ENCODE measurements at places on chromosomes 12 and 14.

DNA sequence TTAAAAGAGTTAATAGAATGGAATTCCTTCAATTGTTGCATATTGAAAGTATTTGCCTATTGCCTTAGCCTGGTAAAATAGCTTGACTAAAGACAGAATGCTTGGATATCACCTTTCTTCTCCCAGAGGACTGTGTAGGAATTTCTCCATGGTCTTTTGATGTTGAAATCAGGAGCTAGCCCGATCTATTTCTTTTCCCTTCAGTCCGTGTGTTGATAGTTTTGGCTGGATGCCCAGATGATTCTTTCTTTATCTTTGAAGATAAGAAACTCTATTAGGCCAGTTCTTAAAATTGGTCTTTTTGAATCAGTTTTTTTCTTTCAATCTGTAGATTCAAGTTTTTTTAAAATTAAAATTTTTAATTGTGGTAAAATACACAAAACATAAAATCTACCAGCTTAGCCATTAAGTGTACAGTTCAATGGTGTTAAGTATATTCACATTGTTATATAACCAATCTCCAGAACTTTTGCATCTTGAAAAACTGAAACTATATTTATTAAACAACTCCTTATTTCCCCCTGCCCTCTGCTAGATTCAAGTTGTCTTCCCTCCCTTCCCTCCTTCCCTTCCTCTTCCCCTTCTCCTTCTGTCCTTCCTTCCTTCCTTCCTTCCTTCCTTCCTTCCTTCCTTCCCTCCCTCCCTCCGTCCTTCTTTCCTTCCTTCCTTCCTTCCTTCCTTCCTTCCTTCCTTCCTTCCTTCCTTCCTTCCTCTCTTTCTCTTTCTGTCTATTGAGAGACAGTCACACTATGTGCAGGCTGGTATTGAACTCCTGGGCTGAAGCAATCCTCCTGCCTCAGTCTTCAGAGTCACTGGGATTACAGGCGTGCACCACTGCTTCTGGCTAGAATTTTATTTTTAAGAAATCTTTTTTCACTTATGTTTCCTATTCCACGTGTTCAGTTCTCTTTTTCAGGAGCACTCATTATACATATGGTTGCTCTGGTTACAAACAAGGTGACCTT lies 10.1 kb downstream of the LACRT start:
- DNase-seq, result no peak

GRCh38 chr12:79420146-79420618 lies 270.6 kb downstream of the PAWR start:
- no peak for DNase-seq

GRCh38 chr14:64747327-64747726 lies 43.1 kb downstream of the PLEKHG3 start:
- no peak for DNase-seq

- peak; percentile 99 for DNase-seq
Observed at GRCh38 chr12:530821-531220, 71.1 kb downstream of the B4GALNT3 start.

DNA sequence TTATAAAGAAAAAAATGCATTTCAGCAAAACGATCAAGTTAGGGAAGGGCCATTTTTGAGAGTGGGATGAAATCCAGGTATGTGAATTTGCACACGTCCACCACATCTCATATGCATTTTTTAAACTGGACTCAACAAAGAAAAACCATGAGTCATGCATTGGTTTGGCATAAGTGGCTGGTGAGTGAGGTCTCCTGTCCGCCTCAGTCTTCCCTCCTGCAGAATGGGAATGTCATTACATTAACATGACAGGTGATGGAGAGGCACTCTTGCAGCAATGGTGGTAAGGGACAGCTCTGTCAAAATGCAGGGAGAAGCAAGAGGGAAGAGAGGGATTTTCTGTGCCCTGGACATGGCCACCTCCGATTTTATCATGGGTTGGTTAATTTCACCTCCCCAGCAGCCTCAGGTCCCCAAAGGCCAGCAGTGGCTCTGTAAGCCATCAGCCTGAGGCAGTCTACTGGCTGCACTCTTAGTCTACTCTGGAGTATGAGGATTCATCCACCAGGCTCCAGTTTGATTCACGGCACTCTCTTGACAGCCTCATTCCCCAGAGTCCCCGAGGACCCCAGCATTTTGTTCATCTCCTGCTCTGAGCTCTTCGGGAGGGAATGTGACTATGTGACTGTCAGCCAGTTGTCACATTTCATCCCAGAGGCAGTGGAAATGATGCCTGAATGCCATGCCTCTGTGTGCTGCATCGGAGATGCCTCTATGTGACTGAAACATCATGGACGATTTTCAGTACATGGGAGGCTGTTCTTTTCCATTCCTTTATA lies 17.1 kb upstream of the PWP1 start:
- no peak for DNase-seq

DNA sequence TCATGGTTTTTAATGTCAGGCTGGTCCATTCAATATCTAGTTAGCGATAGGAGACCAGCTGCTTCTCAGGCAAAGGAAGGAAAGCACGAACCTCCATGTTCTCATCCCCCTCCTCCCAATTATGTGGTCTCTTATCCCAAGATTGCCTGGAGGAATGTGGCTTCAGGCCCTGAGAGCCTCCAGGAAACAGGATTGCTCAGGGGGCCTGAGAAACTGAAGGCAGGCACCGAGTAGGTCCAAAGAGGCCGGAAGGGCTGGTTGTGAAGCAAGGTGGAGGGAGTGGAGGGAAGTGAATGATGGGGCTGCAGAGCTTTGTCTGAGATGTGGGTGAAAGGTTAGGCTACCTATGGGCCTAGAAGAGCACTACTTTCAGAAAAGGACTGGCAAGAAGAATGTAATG lies 188.2 kb upstream of the DDHD1 start:
- DNase-seq, result no peak

DNA sequence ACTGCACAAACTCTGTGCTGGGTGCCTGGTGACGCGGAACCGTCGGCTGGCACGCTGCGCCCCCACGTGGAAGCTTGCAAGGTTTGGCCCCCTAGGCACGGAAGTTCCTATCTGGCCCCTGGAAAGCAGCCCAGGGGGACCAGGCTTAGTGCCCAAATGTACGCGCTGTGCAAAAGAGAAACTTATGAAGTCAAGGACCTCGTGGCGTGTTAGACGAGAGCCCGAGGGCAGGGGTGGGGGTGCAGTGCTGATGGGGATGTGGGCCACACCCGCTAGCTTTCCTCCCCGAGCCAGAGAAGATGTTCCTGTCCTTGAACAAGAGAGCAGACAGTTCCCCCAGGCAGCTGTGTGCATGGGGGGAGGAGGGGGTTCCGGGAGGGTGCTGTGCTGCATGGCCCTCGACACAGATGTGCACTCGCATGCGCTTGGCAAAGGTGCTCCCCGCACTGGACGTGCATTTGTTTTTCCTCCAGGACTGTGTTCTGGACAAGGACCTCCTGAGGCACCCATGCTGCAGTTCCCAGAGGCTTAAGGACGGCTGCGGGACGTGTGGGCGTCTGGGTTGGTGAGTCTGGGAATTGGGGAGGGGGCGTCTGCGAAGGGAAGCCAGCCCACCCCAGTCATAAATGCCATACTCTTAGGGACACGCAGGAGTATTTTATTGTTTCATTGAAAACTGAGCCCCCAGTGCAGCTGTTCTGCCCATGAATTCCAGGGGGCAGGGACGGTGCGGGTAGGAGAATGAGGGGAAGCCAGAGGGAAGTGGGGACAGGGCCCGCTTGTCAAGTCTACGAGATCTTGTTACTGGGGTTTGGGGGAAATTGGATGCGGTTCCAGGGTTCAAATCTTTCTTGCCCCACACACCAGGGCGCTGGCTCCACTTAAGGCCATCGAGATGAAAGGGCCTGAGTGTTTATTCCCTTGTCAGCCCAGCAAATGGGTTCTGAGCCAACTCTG lies 80.0 kb downstream of the NTF3 start:
- no peak for DNase-seq

DNA sequence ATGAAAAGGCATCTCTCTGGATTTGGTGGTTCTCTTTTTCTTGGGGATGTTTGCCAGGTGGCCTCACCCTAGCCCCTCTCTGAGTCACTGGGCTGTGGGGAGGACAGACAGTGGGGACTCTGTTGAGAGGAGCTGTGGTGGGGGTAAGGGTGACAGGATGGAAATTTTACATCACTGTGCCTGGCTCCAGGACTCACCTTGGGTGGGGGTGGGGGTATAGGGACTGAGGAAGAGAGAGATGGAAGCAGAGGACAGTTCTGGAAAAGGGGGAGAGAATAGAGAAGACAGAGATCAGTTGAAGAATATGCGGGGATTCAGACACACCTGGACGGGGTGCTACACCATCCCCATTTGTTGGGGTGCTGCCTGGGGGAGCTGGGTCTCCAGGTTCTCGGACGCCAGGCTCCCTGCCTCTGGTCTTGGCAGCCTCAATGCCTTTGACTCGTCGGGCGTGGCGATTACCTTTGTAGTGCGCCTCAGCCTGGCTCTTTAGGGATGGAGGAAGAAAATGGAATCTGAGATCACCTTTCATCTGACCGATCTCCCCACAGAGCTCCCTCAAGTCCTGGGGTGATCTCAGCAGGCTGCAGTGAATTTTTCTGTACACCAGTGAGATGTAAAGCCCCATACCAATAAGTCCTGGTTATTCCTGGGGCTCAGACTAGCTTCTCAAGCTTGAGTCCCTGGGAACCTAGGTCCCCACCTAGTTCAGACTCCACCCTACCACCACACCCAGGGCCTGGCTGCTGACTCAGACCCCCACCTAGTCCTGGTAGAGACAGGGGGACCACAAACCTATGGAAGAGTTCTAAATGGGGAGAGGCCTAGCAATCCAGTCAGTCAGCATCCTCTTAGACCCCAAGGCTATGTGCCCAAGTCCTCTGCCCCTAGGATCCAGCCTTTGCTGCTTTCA lies 9.6 kb upstream of the GPR84 start:
- no peak for DNase-seq

DNA sequence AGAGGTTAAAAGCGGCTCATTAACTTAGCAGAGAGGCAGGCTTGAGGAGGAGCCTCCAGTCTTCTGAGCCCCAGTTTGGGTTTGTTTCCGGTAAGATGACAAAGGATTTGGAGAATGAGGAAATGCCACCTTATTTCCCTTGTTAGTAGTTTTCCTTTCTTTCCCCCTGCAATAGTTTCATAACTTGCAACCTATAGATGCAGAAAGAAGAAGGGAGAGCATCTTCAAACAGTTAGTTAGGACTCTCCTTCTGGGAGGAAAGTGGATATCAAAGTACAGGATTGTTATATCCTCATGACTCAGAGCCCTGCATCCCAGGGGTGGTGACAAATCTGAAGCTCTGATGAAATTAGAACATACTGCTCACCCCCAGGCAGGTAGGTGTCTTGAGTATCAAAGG lies 180.7 kb upstream of the SLC38A2 start:
- no peak for DNase-seq
